ENCODE measurements at places on chromosomes 16 and 17.

DNA sequence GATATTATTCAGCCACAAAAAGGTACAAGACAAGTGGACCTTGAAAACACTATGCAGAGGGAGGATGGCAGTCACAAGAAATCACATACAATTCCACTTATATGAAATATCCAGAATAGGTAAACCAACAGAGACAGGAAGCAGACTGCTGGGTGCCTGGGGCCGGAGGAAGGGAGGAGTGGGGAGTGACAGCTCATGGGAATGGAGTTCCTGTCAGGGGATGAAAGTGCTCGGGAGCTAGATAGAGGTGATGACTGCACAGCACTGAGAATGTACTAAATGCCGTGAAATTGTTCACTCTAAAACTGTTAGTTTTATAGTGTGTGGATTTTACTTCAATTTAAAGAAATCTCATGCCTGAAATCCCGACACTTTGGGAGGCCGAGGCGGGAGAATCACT lies 74.2 kb upstream of the MED9 start:
- no peak for DNase-seq

DNA sequence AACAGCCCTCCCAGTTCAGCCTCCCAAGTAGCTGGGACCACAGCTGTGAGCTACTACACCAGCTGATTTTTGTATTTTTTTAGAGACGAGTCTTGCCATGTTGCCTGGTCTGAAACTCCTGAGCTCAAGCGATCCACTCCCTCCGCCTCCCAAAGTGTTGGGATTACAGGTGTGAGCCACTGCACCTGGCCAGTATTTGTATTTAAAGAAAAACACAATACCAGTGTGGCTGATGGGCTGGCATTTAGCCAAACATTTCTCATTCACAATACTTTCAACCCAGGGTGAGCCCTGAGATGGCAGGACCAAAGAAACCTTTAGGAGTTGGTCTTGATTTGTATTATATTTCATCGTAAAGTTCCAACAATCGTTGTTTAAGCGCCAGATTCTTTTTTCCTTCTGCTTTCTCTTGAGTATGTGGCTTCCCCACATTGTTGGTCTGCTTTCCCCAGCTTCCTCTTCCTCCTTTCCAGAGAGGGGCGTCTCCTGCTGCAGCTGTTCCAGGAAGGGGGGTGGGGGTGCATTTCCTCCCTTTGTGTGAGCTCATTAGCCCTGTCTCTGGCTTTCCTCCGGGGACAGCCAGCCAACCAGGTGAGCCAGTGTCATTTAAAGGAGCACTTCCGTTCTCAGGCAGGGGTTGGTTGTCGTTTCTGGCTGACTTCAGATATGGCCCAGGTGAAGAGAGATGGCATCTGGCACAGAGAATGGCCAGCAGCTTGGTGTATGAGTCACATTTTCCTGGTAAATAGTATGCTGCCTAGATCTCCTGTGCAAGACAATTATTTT lies 79.9 kb downstream of the GPRC5B start:
- DNase-seq, result no peak

- DNase-seq, result no peak
These were observed 19.1 kb downstream of the ABCC3 start for GRCh38 chr17:50653738-50654137.

DNA sequence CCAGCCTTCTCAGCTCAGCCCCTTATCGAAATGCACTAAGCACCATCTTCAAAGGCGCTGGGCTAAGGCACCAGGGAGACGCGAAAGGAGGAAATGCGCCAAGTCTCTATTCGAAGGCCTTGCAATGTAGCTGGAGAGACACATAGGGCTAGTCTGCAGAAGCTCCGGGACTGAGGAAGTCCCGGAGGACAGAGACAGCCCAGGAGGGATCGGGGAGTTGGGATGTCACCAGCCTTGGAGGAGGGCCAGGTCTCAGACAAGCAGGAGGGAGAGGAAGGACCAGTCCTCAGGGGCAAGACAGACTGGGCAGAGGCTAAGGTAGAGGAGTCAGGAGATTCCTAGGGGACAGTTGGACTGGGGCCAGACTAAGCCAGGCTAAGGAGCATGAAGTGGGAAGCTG lies 8.5 kb downstream of the C17orf100 start:
- DNase-seq, result no peak

DNA sequence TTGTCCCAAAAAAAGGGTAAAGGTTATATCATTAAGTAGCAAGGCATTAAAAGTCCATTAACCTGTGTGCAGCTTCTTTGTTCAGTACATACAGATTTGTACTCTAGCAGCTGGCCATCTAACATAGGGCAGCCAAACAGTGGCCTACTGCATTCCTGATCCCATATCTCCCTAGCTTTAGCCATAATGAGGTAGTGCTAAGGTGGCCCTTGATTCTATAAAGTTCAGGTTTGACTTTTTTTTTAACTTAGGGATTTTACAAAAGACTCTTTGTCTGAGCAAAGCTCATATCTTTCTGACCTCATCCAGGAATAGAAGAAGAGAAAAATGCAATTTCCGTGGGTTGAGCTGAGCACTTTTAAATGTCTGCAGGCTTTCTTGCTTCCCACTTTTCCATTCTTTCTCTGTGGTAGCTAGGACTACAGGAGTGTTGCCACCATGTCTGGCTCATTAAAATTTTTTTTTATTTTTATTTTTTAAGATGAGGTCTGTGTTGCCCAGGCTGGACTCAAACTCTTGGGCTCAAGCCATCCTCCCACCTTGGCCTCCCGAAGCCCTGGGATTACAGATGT lies 19.5 kb upstream of the CDC6 start:
- no peak for DNase-seq

DNA sequence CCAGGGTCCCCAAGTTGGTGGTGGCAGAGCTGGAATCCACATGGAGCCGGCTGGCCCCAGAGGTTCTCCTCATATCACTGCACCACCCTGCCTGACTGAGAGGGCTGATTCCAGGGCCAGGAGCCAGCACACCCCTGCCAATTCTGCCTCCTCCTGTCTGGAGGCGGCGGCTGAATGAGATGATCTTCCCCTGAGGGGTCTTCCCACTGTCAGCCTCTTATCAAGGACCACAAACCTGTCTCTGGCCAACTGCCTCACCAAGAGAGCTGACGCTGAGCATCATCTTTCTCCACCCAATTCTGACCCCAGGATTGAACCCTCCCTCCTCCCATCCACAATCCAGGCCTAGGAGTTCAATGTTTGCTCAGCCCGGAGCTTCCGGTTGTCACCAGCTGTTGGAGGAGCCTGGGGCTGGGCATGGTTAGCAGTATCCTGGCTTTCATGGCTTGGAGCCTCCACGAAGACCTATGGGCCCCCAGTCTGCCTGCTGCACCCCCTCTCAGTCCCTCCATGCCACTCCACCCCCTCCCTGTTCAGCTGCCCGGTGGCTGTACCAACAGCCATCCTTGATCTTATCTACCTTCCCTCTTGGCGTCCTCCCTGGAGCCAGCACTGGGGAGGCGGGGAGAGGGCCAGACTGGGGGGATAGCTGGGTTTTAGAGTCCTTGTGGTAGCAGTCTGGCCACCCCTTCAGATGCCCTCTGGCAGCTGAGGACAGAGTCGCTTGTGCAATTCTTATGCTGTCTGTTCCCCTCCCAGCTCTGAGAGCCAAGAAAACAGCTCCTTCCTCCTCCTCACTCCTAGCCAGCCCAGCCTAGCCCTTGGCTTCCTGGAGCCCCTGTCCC lies 25.6 kb downstream of the ABCC3 start:
- no peak for DNase-seq

- no peak for DNase-seq
These were observed 12.1 kb upstream of the CCL8 start for GRCh38 chr17:34307110-34307509.

GRCh38 chr17:53135969-53136368 lies 686.8 kb upstream of the KIF2B start:
- DNase-seq, result no peak

Data from stimulated activated CD8-positive, alpha-beta memory T cell treated with anti-CD3 and anti-CD28 coated beads, Interleukin-7, amount 100 ng/mL, for 1 hour (primary cell).